Myocyte (in vitro differentiated cells): ENCODE measurements at places on chromosomes 11 and 22. TPM values are rescaled to one million over a fixed set of nuclear protein-coding genes. Genes with fewer than 3 reads are reported as not detected.

- peak; percentile 85 for DNase-seq
These were observed 58.9 kb downstream of the FBXO7 start for GRCh38 chr22:32533265-32534111.

DNA sequence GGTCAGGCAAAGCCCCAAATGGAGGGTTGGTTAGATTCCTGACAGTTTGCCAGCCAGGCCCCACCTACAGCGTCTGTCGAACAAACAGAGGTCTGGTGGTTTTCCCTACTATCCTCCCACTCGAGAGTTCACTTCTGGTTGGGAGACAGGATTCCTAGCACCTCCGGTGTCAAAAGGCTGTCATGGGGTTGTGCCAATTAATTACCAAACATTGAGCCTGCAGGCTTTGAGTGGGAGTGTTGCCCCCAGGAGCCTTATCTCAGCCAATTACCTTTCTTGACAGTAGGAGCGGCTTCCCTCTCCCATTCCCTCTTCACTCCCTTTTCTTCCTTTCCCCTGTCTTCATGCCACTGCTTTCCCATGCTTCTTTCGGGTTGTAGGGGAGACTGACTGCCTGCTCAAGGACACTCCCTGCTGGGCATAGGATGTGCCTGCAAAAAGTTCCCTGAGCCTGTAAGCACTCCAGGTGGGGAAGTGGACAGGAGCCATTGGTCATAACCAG, 4.7 kb upstream of the TTC36 start:
- DNase-seq: peak; percentile 83

- DNase-seq: peak; percentile 1
These were observed 1057.2 kb downstream of the NTM start for GRCh38 chr11:132427611-132428010.

- DNase-seq: peak; percentile 30
These were observed 5.9 kb upstream of the SOX10 start for GRCh38 chr22:37990301-37990700.

DNA sequence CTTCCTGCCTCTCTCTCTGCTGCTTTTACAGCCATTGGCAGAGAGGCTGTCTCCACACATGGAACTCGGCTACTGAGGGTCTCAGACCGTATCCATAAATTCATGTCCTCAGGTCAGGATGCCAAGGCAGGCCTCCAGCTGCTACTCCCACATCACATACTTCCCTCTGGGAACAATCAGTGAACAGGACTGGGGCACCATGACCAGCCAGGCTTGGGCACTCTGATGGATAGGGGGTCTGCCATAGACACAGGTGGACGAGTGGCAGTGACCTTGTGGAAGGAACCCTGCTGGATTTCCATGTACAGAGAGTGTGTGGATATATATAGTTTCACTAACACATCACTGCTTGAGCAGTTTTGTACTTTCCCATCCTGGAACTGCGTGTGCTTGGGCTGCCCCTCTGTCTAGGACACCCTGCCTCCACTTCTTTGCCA, 97.7 kb upstream of the PARVA start:
- DNase-seq: no peak

The F2 gene
- not detected in 2 replicates for total RNA-seq

GRCh38 chr22:24463071-24463760, 31.9 kb upstream of the UPB1 start:
- peak; percentile 29 for DNase-seq

The TRIM51 gene
- not detected in 2 replicates for total RNA-seq

DNA sequence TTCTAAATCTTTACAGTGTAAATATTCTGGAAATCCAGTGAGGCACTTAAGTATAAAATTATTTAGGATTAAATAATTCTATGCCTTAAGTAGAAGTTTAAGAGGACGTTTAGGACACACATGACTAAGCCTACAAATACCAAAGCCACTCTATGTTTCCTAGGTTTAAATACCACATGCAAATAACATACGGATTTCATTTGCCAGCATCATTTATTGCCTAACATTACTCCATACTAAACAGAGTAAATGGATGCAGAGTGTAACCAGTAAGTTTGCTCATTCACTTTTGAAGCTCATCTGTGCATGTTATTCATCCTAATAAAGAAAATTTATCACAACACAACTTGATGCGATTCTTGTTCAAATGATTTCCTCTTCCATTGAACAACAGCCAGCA, 4.1 kb downstream of the BDNF start:
- no peak for DNase-seq

The C1QTNF4 gene
- total RNA-seq: 0.13 and 0.16 TPM in 2 replicates

GRCh38 chr22:36387959-36388726, at the start of gene MYH9:
Gene MYH9, minus strand, starts transcription at chr22:36387967. Its CDS starts 38,731 bp downstream, at chr22:36349236.
- DNase-seq: peak; percentile 100

The TNKS1BP1 gene
- total RNA-seq: 75.6 and 86.1 TPM in 2 replicates

DNA sequence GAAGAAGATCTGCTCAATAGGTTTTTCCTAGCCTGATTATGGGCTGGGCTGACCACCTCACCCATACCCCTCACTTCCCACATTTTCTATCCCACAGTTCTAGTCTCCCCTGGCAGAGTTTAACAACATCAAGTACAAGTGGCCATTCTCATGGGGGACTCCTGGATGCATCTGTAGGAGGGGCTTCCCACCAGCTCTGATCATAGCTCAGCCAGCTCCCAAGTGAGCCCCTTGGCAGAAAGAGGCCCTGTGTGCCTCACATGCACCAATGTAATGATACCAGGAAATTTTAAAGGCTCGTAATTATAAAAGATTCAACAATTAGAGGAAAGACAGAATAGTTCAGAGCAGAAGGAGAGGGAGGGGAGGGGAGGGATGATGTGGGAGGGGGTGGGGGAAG, 144.2 kb upstream of the SYT13 start:
- DNase-seq: no peak

The MAPK8IP2 gene
- total RNA-seq: 0.16 and 0.36 TPM in 2 replicates

The SAA4 gene
- not detected in 2 replicates for total RNA-seq

DNA sequence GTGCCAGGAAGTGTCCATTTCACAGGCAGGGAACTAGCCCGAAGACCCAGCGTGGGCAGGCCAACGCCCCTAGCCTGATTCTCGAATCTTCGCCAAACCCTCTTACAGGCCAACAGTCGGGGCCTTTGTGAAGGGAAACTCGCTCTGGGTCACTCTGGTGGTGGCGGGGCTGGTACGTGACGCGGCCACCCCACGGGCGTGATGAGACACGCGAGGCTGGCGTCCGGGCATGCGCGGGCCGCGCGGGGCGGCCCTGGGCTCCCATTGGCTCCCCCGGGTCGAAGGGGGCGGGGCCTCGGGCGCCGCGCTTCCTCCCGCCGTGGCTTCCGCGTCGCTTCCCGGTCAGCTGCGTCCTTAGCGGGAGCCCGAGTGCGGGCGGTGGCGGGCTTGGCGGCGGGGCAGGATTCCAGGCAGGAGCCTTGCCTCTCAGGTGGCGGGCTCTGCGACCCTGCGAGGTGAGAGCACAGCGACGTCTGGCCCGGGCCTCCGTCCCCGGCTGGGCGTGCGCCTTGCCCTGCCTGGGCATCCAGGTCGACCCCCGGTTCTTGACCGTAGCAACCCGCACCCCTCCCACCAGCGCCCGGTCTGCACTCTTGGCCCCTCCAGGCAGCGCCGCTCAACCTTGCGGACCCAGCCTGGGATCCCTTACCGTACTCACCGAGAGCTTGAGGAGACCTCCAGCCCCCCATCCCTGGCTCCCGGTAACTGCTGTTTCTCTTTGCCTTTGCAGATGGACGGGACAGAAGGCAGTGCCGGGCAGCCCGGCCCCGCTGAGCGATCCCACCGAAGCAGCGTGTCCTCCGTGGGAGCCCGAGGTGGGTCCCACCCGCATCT, at the start of gene FRMD8:
FRMD8 (plus strand) TSS at position 331 of the 834 bp plus-strand sequence; CDS start at position 731, 400 bp downstream.
- peak; percentile 87 for DNase-seq

GRCh38 chr22:49588739-49589138, 238.9 kb downstream of the BRD1 start:
- DNase-seq: no peak

DNA sequence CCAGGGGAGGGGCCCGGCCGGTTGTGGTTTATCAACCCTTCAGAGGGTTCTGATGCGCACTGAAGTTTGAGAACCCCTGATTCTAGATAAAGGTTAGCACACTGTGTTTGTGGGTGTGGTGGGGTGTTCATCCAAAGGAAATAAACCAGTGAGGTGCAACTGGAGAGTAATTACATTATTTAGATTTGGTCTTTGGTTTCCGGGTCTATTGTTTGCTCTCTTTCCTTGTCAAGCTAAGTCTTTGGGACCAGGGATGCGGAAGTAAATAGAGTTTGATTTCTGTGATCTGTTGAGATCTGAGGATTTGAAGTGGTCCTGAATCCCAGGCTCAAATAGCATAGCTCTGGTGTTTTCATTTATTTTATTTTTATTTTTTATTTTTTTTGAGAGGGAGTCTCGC, 50.5 kb upstream of the CLMP start:
- no peak for DNase-seq

The OR8D4 gene
- total RNA-seq: not detected in 2 replicates

The PTGDR2 gene
- total RNA-seq: not detected in 2 replicates

- DNase-seq: no peak
These were observed 11.6 kb upstream of the MS4A6A start for GRCh38 chr11:60194511-60194910.

The USP35 gene
- total RNA-seq: 8.1 and 9.3 TPM in 2 replicates

DNA sequence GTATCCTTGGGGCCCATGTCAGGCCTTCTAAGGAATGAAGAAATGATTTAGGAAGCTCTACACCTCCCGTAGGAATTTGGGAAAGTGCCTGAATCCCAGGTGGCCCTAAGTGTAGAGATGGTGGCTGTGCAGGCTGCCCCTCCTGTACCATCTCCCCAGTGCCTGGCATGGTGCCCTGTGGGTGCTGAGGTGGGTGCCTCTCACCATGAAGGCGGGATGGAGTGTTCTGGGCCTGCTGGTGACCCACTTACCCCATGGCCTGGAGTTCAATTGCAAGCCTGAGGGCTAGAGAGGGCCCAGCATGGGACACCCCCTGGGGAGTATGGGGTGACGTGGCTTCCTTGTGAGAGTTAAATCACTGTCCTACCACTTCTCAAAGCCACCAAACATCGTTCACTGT, 19.8 kb downstream of the SAMM50 start:
- DNase-seq: no peak

DNA sequence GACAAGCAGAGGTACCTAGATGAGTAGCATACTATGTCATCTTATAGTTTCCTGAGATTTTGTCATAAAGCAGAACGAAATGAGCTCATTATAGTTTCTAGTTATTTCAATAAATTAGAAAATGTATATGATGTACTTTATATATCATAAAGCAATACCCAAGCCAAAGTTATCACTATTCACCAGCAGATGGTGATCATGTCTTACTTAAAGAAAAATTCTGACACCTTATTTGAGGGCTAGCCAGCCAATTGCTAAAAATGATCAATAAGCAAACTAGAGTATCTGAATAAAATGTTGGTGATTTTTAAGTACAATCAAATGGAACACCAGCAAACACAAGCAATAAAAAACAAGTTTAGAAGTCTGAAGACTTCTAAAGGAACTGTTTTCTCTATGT, 44.1 kb downstream of the RSF1 start:
- DNase-seq: peak; percentile 5

DNA sequence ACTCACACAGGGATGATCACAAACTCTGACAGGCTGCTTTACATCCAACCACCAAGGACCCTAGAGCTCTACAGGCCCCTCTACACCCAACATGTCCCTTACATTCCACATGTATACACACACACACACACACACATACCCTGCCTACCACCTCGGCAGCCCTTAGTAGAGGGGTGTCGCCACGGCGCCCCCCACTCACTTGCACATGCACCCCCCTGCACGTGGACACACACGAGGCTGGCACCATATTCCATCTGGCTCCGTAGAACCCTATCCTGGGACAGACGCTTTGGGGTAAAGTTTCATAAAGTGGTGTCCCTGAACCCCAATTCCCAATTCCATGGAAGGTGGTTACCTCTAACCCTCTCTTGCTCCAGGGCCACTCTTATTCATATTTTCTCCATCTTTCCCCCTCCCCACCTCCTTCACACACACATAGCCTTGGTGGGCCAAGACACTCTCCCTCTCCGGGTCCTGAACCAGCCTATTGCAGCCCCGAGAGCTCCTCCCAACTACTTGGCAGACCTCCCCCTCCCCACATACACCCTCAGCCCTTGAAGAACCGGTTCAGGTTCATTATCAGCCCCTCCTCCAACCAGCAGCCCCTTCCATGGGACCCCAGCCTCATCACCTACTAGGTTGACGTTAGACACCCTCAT, 809 bp downstream of the PDE2A start:
- no peak for DNase-seq

GRCh38 chr11:63508009-63508408, 2.1 kb downstream of the LGALS12 start:
- peak; percentile 86 for DNase-seq

GRCh38 chr11:61067782-61068446, 34.4 kb upstream of the CD5 start:
- no peak for DNase-seq
